ENCODE measurements at places on chromosomes 12 and 14.

GRCh38 chr14:31465111-31465510, 7.8 kb upstream of the DTD2 start:
- DNase-seq: peak; percentile 69

- no peak for DNase-seq
Measured at GRCh38 chr12:1914114-1914911, 4.1 kb downstream of the CACNA2D4 start.

DNA sequence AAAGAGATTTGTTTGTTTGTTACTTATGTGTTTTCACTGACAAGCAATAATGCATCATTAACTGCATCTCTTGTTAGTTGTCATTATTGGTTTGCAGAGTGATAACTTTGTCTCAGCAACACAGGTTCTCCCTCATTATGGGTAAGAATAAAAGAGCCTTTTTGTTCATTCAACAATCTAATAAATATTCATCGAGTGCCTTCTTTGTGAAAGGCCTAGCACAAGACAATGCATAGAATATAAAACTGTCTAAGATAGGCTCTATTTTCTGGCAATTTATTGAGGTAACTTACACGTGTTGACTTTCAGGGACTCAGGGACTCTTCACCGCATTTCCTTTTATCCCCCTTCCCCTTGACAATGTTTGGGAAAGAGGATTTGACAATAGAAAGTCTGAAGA, 95.5 kb upstream of the KRR1 start:
- DNase-seq: no peak

GRCh38 chr12:53751336-53752191, at the start of gene CISTR:
CISTR (minus strand) TSS chr12:53751979.
- DNase-seq: no peak

DNA sequence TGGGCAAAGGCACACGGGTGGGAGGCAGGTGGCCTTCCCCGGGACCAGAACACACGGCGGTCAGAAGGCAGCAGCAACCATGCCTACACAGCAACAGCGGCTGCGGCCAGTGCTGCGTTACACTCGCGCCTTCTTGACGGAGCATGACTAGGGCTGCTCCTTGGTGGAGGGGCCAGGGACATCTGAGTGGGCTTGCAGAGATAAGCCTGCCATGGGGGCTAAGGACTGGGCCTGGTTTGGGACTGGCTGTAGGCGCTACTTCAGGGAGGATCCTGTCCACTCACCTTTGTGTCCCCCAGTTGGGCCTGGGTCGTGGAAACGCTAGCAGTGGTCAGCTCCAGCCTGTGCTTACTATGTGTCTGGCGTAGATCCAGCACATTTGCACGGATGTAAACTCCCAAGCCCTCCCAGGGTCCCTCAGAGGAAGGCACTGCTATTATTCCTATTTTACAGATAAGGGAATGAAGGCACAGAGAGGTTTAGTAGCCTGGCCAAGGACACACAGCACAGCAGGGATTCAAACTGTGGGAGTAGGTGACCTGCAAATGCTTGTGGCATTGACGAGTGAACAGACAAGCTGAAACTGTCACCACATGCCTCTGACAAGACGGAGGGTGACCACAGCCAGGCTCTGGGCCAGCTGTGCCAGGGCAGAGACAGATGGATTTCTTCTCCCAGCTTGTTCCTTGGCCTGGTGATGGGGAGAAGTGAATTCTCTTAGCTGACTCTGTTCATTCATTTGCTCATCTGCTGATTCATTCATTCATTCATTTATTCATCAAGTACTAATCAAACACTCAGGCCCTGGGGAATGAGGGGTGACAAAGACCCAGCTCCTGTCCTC, 31.9 kb upstream of the DLK1 start:
- DNase-seq: no peak

DNA sequence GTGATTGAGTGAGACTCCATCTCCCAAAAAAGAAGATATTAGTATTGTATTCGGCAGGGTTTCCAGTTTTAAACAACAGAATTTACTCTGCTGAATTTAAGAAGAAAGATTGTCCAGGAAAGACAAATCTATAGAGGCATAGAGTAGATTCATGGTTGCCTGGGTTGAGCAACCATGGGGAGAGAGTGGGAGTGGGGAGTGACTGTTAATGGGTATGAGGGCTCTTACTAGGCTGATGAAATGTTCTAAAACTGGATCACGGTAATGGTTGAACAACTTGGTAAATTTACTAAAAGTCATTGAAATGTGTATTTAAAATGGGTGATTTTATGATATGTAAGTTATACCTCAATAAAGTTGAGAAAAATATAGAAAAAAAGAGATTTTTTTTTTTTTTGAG, 13.9 kb upstream of the C12orf76 start:
- no peak for DNase-seq

DNA sequence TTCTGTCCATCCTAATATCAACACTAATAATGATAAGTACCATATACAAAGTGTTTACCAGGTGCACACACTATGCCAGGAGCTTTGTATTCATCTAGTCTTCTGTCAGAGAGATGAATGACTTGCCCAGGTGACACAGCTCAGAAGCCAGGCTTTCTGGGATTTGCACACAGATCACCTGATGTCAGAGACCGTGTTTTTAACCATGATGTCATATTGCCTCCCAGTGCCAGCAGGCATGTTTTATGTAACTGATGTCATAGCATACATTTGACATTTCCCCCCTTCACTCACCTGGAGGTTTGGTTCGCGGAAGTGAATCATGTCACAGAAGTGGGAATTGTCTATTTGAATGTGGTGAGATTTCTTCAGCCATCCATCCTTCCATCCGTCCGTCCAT, 5.7 kb downstream of the WSCD2 start:
- no peak for DNase-seq

- no peak for DNase-seq
Measured at GRCh38 chr12:91400271-91400670, 217.7 kb upstream of the DCN start.

DNA sequence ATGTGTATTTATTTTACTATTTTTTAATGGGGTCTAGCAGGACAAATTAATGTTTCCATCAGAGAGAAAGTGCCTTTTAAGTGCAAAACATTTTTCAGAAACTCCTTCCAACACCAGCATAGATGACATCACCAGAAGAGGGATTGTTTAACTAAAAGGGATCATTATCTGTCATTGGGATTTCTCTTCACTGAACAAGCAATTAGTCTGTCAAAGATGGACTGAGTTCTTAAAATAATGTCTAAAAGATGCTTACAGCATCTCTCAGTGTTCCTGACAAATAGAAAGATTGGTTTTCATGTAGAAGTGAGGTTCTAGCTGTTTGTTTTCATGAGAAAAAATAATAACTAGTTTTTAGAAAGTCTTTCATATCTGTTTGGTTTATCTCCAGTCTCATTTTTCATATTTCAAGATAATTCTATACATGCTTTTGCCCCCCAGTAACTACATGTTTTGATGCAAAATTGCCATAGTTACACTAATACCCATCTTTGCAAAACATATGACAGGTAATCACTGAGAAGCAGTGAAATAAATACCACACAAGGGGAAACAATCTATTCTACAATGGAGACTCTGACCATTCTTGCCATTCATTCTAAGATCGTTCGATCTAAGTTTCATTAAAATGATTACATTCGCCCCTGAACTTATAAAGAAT, 850.3 kb downstream of the GALC start:
- no peak for DNase-seq

- no peak for DNase-seq
Measured at GRCh38 chr14:93059917-93060545, 55.7 kb downstream of the ITPK1 start.

DNA sequence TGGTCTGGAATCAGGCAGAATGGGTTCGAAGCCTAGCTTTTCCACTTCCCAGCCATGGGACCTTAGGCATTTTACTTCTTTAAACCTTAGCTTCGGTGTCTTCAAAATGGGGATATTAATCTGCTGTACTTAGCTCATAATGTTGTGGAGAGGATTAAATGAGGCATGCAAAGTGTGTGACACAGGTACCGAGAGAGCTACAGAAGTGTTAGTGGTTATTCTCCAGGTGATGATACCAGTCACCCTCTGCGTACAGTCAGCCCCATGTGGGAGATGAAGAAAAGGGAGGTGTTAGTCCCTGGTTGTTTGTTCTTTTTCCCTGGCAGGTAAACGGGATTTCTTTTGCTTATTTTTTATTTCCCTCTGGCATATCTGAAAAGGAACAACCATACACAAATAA, 212.1 kb downstream of the PHLDA1 start:
- no peak for DNase-seq

GRCh38 chr12:10400829-10401228, 8.7 kb downstream of the KLRC4 start:
- no peak for DNase-seq

GRCh38 chr14:76138758-76139723, 12.7 kb upstream of the GPATCH2L start:
- DNase-seq: no peak
